Upper lobe of right lung (tissue), 1 donor: ENCODE measurements at places on chromosomes 5 and 9. TPM values are rescaled to one million over a fixed set of nuclear protein-coding genes. Genes with fewer than 3 reads are reported as not detected.

Gene ZNF618
- 9.8 TPM for total RNA-seq

Gene KIF20A
- total RNA-seq: 0.69 TPM

Gene FOXD4
- total RNA-seq: 0.75 TPM

Gene SPATA31C1
- total RNA-seq: not detected

Gene ATP10B
- total RNA-seq: not detected

Gene SLC27A4
- 21.4 TPM for total RNA-seq

Gene QRFP
- total RNA-seq: not detected

Gene FBXL7
- total RNA-seq: 13.3 TPM

Gene TOR1A
- total RNA-seq: 35.5 TPM

Gene OR1Q1
- not detected for total RNA-seq

Gene MYORG
- total RNA-seq: 6.9 TPM

Gene SLC1A3
- total RNA-seq: 43.5 TPM

Gene GNA14
- 15.7 TPM for total RNA-seq

GRCh38 chr9:98310752-98311392, 55.4 kb upstream of the TBC1D2 start:
- peaks cover 7% of the 10 kb centered on the region for H3K4me1 ChIP-seq
- H3K36me3 ChIP-seq: no peaks in the 10 kb centered on the region
- H3K27me3 ChIP-seq: no peaks in the 10 kb centered on the region
- H3K4me3 ChIP-seq: no peak overlapping the region
- no peak overlapping the region for H3K27ac ChIP-seq

DNA sequence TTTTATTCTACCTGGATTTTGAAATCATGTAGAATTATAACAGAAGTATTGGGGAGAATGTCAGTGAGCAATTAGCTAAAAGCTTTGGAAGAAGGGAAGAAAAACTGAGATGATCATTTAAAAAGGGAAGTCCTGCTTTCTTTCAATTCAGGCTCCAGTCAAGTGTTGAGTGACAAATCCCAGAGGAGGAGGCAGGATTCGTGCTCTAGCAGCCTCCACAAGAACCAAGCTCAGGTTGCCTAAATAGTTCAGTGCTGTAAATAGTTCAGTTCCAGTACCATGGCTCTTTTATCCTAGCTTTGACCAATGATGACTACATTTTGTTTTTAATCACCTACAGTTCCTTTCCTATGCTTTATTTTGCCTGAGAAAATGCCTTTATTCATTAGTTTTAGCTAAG, 204.9 kb upstream of the NREP start:
- no peaks in the 10 kb centered on the region for H3K36me3 ChIP-seq
- H3K4me1 ChIP-seq: no peaks in the 10 kb centered on the region
- DNase-seq: no peak

- no peaks in the 10 kb centered on the region for H3K36me3 ChIP-seq
- H3K27ac ChIP-seq: no peak overlapping the region
- no peak for DNase-seq
- H3K4me1 ChIP-seq: no peaks in the 10 kb centered on the region
- H3K27me3 ChIP-seq: no peaks in the 10 kb centered on the region
Observed at GRCh38 chr9:85900504-85901201, 40.3 kb upstream of the NAA35 start.

- no peak overlapping the region for H3K27ac ChIP-seq
- H3K4me3 ChIP-seq: no peak overlapping the region
- H3K27me3 ChIP-seq: no peaks in the 10 kb centered on the region
- no peaks in the 10 kb centered on the region for H3K4me1 ChIP-seq
- DNase-seq: no peak
- H3K36me3 ChIP-seq: no peaks in the 10 kb centered on the region
Observed at GRCh38 chr9:78835928-78836450, 539.1 kb downstream of the PSAT1 start.

DNA sequence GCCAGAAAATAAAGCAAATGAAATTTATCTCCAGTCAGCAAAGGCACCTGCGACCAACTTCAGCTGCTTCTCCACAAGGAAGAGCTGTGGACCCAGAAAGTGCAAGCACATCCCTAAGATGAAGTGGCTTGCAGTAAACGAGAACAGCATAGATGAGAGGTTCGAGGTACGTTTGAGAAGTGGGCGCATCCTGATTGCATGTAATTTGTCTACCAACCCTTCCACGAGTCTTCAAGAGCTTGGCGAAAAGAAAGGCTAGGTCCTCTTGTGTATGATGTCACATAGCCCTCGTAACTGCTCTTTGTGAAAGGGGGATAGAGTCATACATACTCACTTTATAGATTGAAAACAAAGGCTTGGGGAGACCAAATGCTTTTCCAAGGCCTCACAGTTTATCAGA, 6.0 kb upstream of the LCP2 start:
- no peak overlapping the region for H3K27ac ChIP-seq
- DNase-seq: no peak
- peaks cover 24% of the 10 kb centered on the region for H3K4me1 ChIP-seq
- H3K27me3 ChIP-seq: no peaks in the 10 kb centered on the region
- no peak overlapping the region for H3K4me3 ChIP-seq

DNA sequence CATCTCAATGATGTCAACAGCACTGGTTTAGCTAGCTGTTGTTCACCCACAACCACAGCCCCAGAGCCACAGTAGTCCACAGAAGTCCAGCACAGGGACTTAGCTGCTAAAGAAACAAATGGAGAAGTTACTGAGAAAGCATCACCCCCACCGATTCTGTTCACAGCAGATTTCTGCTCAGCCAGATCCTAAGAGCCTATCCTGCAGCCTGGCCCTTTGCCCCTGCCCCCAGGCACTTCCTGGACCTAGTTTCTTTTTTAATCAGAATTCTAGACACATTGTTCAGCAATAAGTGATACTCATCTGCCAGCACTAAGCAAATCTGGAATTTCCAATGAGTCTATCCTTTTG, 7.4 kb downstream of the B4GALT1 start:
- no peaks in the 10 kb centered on the region for H3K27me3 ChIP-seq
- peak overlapping the region; percentile 5 for H3K4me3 ChIP-seq
- no peaks in the 10 kb centered on the region for H3K36me3 ChIP-seq
- peak; percentile 74 for DNase-seq
- H3K27ac ChIP-seq: peak overlapping the region; percentile 97

DNA sequence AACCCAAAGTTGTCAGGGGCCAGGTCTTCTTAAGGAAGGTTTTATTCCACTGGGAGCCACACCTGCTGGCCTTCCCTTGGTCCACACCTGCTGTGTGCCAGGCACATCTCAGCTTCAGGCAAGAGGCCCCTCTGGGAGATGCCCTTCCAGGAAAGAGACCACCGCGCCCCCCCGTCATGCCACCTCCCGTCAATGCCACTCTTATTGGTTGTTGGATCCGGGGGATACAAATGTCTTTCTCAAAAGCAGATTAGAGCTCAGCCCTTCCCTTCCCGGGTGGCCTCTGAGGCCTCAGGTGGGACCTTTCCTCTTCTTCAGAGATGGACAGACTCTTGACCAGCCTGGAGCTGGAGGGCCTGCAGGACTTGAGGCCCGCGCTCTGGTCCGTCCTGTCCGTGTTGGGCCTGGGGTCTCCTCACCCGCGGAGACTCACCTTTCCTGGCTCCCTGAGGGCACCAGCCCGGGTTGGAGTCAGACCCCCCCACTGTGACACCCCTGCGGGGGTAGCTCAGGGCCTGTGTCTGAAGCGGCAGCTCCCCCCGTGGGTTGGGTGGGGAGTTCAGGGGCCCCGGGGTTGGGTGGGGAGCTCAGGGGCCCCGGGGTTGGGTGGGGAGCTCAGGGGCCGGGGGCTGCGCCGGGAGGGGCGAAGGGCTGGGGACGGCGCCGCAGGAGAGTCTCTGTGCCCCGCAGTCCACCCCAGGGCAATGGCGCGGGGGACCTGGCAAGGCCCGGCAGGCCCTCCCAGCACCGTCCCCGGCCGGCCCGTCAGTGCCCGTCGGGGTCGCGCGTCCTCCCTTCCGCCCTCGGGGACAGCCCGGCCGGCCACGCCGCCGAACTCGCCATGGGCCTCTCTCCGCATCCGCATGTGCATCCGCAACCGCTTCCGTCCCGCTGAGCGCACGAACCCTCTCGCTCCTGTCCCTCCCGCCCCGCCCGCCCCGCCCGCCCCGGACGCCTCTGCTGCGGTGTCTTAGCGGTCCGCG, 3.7 kb upstream of the SLC9A3 start:
- H3K27me3 ChIP-seq: peaks cover 81% of the 10 kb centered on the region
- no peaks in the 10 kb centered on the region for H3K36me3 ChIP-seq
- H3K27ac ChIP-seq: no peak overlapping the region

- peaks cover 11% of the 10 kb centered on the region for H3K36me3 ChIP-seq
- DNase-seq: peak; percentile 74
- H3K4me1 ChIP-seq: peaks cover 58% of the 10 kb centered on the region
- peak overlapping the region; percentile 85 for H3K27ac ChIP-seq
- H3K27me3 ChIP-seq: no peaks in the 10 kb centered on the region
Observed at GRCh38 chr5:132457371-132458225, 33.0 kb downstream of the IRF1 start.

- DNase-seq: no peak
- no peak overlapping the region for H3K4me3 ChIP-seq
- no peaks in the 10 kb centered on the region for H3K4me1 ChIP-seq
- no peaks in the 10 kb centered on the region for H3K27me3 ChIP-seq
- H3K36me3 ChIP-seq: no peaks in the 10 kb centered on the region
Observed at GRCh38 chr9:12973710-12974109, 198.9 kb downstream of the LURAP1L start.

DNA sequence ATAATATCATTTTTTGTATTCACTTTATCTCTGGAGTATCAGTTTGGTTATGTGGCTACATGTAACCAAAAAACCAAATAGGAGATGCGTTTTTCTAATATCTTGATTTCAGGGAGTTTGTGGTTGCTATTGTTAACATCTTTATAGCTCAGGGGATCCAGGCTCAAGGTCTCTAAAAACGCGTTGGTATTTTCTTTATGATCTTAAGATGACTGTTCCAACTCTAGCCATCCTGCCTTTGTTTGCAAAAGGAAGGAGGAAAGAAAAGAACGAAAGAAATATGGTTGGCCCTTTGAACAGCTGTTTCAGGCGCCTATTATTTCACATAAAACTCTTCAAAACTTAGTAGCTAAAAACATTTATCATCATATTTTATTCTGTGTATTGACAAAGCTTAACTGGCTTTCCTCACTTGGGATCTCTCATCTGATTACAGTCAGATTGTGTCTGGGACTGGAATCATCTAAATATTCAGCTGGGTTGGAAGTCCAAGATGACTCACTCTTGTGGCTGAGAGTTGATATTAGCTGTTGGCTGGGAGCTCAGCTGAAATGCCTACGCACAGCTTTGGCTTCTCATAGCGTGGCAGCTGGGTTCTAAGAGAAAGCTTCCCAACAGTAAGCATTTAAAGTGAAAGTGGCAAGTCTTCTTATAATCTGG, 60.1 kb downstream of the FAM174A start:
- no peak overlapping the region for H3K27ac ChIP-seq
- no peak for DNase-seq
- H3K27me3 ChIP-seq: no peaks in the 10 kb centered on the region
- no peak overlapping the region for H3K4me3 ChIP-seq
- H3K36me3 ChIP-seq: no peaks in the 10 kb centered on the region

- no peaks in the 10 kb centered on the region for H3K4me1 ChIP-seq
- H3K4me3 ChIP-seq: no peak overlapping the region
- H3K27ac ChIP-seq: no peak overlapping the region
- no peak for DNase-seq
- peaks cover 1% of the 10 kb centered on the region for H3K27me3 ChIP-seq
- H3K36me3 ChIP-seq: no peaks in the 10 kb centered on the region
Observed at GRCh38 chr9:97961361-97961760, 21.8 kb upstream of the ANP32B start.

- no peaks in the 10 kb centered on the region for H3K27me3 ChIP-seq
- H3K4me1 ChIP-seq: no peaks in the 10 kb centered on the region
- H3K4me3 ChIP-seq: peak overlapping the region; percentile 84
- H3K36me3 ChIP-seq: no peaks in the 10 kb centered on the region
- H3K27ac ChIP-seq: peak overlapping the region; percentile 70
Observed at GRCh38 chr9:15553528-15553898, 670 bp downstream of the CCDC171 start.

- no peaks in the 10 kb centered on the region for H3K27me3 ChIP-seq
- H3K36me3 ChIP-seq: peaks cover 41% of the 10 kb centered on the region
- H3K4me3 ChIP-seq: no peak overlapping the region
- H3K27ac ChIP-seq: no peak overlapping the region
- H3K4me1 ChIP-seq: no peaks in the 10 kb centered on the region
- no peak for DNase-seq
Observed at GRCh38 chr5:79301046-79301712, 65.2 kb downstream of the JMY start.

DNA sequence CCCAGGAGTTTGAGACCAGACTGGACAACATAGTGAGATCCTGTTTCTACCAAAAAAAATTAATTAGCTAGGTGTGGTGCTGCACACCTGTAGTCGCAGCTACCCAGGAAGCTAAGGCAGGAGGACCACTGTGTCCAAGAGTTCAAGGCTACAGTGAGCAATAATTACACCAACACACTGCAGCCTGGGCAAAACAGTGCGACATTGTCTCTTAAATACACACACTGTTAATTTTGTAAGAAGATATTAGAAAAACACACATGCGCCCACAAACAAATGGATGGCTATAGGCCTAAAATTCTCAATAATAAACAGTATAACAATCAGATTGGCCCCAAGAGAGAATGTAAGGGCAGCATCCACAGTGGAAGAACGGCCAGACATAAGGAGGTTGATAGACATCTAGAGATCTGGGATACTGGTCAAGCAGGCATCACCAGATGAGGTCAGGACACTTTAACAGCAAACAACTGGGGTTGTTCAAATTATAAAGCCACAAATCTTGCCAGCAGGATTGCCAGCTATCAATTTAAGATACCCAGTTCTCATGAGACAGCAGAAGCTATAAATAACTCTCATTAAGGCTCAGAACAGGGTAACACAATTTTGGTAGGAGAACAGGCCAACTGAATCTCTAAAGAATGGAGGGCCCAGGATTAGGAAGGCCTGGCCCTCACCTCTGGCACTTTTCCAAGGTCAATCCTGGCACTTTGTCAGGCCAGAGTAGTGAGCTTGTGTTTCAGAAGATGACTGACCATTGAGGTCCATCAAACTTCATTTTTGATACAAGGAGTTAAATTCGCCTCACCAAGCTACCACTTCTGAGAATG, 29.5 kb downstream of the GOLPH3 start:
- H3K4me1 ChIP-seq: peaks cover 41% of the 10 kb centered on the region
- no peaks in the 10 kb centered on the region for H3K27me3 ChIP-seq
- no peaks in the 10 kb centered on the region for H3K36me3 ChIP-seq
- H3K27ac ChIP-seq: no peak overlapping the region
- H3K4me3 ChIP-seq: no peak overlapping the region
- DNase-seq: no peak

DNA sequence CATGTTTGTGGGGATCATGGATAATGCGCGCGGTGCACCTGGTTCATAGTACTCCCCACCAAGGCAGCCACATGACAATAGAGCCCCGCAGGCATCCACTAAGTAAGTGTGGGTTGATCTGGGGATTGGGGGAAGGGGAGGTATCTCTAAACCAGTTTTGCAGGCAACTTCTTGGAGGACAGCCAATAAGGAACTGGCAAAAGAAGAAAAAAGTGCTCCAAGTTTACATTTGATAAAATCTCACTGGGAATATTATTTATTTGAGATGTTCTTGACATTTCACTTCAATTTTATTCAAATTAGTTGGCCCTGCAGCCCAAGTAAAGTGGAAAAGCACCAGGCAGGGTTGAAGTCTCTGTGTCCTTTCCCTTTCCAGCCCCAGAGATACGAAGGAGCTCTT, 8.5 kb downstream of the FBP1 start:
- peaks cover 32% of the 10 kb centered on the region for H3K4me1 ChIP-seq
- H3K27me3 ChIP-seq: no peaks in the 10 kb centered on the region
- no peak for DNase-seq
- no peak overlapping the region for H3K27ac ChIP-seq
